NCI-H1105 (cell line): ENCODE measurements at places on chromosomes 6 and 20.

GRCh38 chr20:49790077-49790798 is 22.4 kb upstream of the SLC9A8 start:
- DNase-seq = no peak

- no peak for DNase-seq
Measured at GRCh38 chr20:31505903-31506302, 8.3 kb upstream of the HM13 start.

- DNase-seq = no peak
Measured at GRCh38 chr6:100719883-100720682, 161.0 kb downstream of the ASCC3 start.

- DNase-seq = peak; percentile 89
Measured at GRCh38 chr6:41536795-41537758, 9.1 kb upstream of the FOXP4 start.

- no peak for DNase-seq
Measured at GRCh38 chr6:148770408-148771211, 23.8 kb downstream of the UST start.

GRCh38 chr6:28534306-28534705 is 8.6 kb downstream of the GPX5 start:
- no peak for DNase-seq

GRCh38 chr20:64053841-64054661 is 4.6 kb upstream of the SOX18 start:
- no peak for DNase-seq

DNA sequence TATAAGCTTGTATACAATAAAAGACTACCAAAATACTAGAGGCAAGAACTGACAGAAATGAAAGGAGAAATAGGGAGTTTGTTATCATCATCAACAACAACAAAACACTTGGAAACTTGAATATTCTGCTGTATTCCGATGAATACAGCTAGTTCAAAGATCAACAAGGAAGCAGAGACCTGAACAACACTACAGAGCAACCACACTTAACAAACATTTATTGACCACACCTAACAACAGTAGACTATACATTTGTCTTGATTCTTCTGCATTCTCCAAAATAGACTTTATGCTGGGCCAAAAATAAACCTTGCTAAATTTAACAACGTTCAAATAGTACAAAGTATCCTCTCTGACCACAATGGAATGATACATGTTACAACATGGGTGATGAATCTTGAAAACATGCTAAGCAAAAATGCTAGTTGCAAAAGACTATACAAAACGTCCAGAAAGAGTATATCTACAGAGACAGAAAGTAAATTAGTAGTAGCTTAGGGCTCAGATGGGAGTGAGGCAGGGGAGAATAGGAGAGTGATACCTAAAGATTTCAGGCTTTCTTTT is 39.1 kb upstream of the PAK5 start:
- DNase-seq = no peak

DNA sequence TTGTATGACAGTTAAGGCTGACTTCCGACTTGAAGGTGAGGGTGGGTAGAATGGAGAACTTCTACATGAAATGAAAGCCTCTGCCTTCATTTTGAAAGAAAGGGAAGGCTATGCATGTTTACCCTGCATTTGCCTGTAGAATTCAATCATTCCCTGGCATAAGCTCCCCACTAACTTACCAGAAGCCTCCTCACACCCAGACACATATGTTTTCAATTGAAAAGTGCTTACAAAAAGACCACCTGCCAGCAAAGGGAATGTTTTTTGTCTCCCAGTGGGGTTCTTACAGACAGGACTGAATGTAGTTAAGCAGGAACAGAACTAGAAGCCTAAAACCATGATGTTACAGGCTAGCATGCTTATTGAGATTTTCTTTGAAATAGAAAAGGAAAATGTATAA is 392.1 kb upstream of the HSF2 start:
- no peak for DNase-seq

- no peak for DNase-seq
Measured at GRCh38 chr6:99017150-99017549, 69.4 kb upstream of the FBXL4 start.

GRCh38 chr6:36102853-36103252 is 27.5 kb upstream of the MAPK13 start:
- DNase-seq = no peak

DNA sequence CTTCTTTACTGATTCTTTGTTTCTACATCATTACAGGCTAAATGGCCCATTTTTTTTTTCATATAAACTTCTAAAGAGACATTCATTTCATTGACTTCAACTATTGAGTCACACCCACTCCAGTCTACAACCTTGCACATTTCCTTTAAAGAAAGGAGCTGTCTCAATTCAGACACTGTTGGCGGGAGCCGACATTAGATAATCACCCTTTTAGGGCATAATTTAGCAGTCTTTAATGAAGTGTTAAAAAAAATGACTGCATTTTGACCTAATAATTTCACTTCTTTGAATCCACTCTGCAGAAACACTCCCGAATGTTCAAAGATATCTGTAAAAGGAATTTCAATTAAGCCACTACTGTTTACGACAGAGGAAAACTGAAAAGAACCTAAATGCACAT is 1.5 kb downstream of the EPM2A start:
- peak; percentile 19 for DNase-seq
